Gastrocnemius medialis (tissue), 4 donors: ENCODE measurements at places on chromosomes 5 and 9. TPM values are rescaled to one million over a fixed set of nuclear protein-coding genes. Genes with fewer than 3 reads are reported as not detected.

DNA sequence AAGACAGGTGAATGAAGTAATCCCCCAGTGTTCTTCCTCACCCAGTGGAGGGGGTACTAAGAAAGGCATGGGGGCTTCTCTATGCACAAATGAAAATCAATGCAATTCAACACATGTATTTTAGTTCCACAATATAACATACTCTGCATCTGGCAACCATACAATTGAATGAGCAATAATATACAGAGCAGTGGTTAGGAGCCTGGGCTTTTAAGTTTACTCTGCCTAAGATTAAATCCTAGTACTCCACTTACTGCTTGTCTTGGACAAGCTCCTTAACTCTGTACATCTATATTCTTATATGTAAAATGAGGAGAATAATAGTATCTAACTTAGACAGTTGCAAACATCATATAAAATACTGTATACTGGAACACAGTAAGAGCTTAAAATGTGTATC lies 195.4 kb upstream of the TRIM32 start:
- DNase-seq = no peak

GRCh38 chr5:127564002-127564769 lies 46.7 kb downstream of the PRRC1 start:
- peak; percentile 16 for DNase-seq

DNA sequence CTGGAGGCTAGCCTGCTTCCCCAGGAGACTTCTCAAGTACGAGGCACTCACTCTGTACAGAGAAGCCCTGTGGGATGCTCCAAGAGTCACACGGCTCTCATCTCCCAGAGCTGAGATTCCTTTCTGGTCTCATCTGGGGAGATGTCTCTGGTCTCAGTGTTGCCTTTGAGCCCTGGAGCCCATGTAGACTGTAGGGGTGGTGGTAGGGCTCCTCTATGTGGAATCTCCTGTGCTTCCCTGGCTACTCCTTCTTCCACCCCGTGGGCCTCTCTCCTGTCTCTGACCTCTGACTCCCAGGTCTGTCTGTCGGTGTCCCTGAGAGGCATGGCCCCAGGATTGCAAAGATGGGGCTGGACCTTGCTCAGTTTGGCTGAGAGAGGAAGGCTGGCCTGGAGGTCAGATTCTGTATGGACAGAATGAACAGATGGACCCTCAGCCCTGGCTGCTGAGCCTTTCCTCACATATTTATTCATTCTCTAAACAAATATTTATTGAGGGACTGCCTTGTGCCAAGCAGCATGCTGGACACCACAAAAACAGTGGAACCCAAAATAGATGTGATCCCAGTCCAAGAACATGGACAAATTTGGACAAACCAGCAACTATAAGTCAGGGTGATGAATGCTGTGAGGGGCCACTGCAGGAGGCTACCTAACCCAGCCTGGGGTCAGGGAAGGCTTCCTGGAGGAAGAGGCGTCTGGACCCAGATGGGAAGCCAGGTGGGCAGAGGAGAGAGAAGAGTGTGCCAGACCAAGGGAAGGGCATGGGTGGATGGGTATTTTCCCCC lies 2.6 kb downstream of the CCL19 start:
- no peak for DNase-seq

DNA sequence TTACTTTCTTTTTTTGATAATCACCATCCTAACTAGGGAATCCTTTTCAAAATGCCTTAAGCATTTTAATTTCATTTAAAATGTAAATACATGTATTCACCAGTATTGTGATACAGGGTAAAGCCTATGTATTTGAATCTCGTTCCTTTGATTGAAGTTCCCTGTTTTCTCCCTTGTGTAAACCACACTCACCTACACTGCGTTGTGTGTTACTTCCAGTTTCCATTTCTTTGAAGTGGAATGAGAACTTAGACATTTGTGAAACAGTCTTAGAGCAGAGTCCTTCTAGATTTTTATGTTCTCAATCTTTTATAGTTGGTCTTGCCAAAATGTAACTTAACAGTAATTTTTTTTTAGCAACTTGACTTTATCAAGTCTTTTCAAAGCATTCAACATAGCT lies 101.4 kb downstream of the ZNF462 start:
- no peak for DNase-seq

DNA sequence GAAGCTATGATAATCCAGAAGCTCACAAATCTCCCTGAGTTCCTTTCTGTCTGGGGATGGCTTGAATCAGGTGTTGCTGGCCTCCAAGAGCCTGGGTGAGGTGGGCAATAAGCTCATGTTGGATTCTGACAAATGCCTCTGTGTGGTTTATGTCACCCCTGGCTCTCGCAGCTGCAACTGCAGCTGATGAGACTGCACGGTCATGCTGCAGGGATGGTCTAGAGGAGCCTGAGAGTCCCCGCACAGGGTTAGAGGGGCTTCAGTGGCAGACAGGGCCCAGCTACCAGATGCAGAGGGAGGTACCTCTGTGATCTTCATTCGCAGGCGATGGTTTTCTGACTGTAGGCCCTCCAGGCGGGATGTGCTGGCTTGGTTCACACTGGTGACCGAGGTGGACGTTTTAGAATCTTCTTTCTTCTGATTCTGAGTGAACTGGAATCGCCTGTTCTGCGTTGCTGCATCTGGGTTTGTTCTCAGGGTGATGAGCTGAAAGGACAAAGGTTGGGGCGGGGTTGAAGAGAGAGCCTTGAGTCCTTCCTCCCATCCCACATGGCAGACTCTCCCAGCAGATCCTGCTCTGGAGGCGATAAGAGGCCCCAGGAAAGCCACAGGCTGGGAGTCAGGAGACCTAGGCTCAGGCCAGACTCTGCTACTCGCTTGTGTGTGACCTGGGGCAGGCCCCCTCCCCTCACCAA lies 47.6 kb upstream of the TBC1D2 start:
- DNase-seq = no peak

DNA sequence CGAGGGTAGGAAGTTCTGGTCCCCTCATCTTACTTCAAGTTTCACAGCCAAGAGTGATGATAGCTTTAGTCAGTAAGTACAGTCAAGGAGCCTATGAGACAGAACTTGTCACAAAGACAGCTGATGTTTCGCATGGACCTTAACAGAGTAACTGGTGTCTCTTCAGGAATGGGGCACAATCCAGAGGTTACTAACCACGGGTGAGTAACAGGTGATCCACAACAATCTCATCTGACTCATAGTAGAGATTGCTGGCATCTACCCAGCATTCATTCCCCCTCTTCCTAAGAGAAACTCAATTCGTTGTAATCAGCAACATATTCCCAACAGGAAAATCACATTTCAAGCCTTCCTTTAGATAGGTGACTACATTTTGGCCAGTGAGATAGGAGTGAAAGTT lies 126.7 kb downstream of the SNX18 start:
- DNase-seq = no peak

DNA sequence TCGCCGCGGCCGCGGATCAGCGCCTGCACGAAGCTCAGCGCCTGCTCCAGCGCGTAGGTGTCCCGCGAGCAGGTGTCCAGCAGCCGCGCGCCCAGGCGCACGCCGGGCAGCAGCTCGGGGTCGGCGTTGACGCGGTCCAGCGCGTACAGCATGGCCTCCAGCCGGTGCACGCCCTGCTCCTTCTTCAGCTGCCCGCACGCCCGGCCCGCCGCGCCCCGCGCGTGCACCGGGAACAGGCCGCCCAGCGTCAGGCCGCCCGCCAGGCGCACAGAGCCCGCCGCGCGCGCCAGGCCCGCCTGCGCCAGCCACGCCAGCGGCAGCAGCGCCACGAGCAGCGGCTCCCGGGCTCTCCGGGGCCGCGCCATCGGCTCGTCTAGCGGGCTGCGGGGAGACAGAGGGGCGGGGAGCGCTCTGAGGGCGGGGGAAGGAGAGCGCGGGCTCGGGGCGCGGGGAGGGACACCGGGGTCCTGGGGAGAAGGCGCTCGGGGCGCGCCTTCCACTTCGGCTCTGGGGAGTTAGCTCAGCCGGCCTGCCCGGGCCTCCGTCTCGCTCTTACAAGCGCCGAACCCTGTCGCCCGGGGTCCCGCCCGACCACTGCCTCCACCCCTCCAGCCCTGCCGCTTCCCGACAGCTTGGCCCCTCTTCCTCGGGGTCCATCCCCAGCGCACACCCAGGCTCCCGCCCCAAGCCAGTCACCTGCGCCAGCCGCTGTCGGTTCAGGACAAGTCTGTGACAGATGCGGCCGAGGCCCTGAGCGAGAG lies at the start of gene GRM6:
Gene GRM6, minus strand, starts transcription at position 741 of the 761 bp plus-strand sequence. Its CDS starts 376 bp downstream, at position 365.
- no peak for DNase-seq

DNA sequence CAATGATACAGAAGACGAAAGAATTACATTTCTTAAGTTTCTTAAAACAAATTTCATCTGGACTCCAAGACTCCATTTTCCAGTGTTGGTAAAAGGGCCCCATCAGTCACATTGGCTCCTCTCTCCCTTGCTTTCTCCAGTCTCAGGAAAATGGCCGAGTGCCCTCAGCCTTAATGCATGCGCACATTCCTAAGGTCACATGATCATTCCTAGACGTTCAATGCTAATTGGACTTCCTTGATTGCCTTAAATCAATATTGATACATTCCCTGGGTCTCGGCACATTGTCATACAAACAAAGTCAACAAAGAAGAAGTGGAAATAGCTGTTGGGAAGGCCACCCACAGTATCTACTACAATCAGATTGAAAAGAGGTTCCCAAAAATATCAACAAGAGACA lies 413.6 kb upstream of the GRAMD2B start:
- no peak for DNase-seq

DNA sequence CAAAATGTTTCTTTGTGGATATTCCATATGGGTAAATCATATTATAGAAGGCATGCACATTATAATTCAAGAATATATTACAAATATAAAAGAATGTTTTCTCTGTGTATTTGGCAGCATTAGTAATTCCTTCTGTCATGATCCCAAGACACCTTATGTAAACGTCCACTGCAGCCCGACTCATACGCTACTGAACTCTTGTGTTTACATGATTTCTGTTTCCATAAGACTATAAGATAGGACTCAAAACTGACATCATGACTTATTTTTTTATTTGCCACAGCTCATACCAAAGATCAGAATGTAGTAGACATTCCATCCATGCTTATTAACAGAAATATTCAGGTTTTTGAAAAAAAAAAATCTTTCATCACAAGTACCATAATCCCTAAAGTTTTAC lies 234.1 kb downstream of the AP3B1 start:
- DNase-seq = no peak

- DNase-seq = no peak
These were observed 6.7 kb upstream of the SOX30 start for GRCh38 chr5:157658893-157659292.

PCDHB3 gene
- not detected for total RNA-seq

NTNG2 gene
- total RNA-seq = 0.20 TPM

KIF4B gene
- total RNA-seq = 0.16 TPM

- no peak for DNase-seq
These were observed 84.4 kb downstream of the HTR4 start for GRCh38 chr5:148569948-148570347.

DNA sequence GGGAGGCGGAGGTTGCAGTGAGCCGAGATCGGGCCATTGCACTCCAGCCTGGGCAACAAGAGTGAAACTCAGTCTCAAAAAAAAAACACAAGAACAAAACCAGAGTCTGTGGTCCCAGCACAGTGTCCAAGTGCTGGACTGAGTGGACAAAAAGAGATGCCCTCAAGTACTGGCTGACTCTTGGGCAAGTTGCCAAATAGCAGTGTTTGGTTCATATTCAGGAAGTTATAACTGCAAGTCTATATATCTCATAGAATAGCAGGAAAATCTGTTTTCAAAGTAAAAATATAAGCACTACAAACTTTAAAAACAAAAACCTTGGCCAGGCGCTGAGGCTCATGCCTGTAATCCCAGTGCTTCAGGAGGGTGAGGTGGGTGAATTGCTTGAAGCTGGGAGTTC lies 7.3 kb downstream of the HABP4 start:
- DNase-seq = no peak

TNFSF8 gene
- total RNA-seq = not detected

FAM174A gene
- 59.1 TPM for total RNA-seq

S1PR3 gene
- 13.4 TPM for total RNA-seq

SPINK6 gene
- total RNA-seq = not detected

DNA sequence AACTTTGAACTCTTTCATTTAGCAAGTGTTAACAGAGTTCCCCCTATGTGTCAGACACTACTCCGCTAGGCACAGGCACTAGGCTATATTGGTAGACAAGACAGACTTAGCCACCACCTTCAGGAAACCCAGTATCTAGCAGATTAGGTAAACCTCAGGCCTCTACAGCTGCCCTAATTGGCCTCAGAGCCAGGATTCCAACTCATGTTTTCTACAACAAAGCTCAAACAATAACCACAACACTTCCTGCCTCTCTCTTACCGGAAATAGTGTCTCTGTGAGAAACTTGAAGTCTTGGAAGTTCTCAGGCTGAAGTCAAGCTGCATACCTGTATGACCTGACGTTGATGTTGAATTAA lies 116.6 kb upstream of the SLC44A1 start:
- no peak for DNase-seq

AK6 gene
- 31.7 TPM for total RNA-seq

CCNO gene
- total RNA-seq = not detected

GRCh38 chr9:131018621-131019020 lies 9.6 kb downstream of the LAMC3 start:
- no peak for DNase-seq

DNA sequence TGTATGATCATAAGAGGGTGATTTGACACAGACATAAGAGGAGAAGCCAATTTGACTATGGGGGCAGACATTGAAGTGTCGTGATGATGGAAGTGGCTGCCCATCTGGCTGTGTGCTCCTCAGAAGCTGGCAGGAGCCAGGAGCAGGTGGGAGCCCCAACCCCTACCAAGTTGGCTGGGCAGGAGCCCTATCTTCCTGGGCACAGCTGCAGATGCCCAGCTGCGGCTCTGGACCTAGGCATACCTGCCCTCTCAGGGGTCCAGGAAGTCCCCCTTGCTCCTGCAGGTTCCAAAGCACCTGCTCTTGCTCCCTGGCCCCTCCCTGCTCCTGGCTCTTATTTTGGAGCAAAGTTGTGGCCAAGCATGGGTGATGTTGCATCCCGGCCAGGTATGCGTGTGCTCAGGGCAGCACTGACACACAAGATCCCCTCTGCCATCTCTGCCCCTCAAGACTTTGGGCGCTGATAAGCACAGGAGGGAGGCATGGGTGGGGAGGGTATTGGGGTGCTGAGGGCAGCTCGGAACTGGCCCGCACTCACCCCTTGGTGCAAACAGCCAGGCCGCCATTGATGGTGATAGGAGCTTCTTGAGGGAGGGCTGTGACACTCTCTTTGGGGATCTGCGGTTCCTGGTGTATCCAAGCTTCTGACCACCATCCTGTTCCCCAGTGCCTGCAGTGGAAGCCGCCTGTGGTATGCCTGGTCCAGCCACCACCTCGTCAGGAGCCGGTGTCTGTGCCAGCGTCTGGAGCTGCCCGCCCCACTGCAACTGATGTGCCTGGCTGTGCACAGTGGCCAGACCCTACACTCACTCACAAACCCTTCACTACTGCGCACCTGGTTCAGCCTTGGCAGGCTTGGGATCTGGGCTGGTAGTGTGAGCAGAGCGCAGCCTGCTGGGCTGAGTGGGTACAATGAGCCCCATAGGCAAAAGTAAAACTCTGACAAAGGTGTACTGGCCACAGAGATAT lies 230.9 kb downstream of the CDH9 start:
- no peak for DNase-seq

DNA sequence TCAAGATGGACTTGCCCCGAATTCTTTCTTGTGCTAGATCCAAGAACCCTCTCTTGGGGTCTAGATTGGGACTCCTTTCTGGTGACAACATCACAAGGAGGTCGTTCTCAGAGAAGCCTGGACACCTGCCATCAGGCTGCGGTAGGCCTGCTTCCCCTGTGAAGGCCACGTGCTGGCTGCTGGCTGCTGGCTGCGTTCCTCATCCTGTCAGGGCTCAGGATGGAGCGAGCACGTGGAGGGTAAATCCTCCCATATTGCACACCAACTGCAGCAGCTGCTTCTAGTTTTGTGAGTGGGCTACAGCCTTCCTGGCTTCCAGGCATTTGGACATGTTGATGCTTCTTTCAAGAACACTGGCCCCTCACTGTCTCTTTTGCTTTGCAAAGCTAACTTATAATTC lies 95.6 kb downstream of the HSPA4 start:
- DNase-seq = no peak

GRCh38 chr9:93127395-93127911 lies 6.6 kb downstream of the NINJ1 start:
- DNase-seq = no peak
